Ecto neural progenitor cell (in vitro differentiated cells): ENCODE measurements at places on chromosomes 3 and 15.

- peak; percentile 87 for DNase-seq
Measured at GRCh38 chr3:9196020-9196419, 53.4 kb downstream of the SRGAP3 start.

DNA sequence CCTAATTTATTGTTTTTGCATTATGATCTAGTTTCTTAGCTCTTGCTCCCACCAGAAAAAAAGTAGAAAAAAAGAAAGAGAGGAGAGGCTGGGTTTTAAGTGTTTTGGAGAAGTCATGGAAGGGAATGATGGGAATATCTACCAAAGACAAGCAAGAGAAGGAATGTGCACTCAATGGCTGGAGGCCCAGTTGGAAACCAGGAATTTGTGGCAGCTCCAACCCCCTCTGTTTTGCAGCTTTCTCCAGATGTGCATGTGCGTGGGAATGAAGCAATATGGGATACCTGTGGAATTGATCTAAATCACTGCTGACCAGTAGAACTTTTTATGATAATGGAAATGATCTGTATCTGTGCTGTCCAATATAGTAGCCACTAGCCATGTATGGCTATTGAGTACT lies 27.1 kb downstream of the EIF2AK4 start:
- DNase-seq = no peak

GRCh38 chr3:37136067-37136466 lies 38.3 kb downstream of the LRRFIP2 start:
- DNase-seq = no peak

GRCh38 chr3:60226912-60227311 lies 1024.3 kb downstream of the FHIT start:
- DNase-seq = no peak

- DNase-seq = no peak
Measured at GRCh38 chr15:43270676-43271306, 4.1 kb upstream of the TGM5 start.

DNA sequence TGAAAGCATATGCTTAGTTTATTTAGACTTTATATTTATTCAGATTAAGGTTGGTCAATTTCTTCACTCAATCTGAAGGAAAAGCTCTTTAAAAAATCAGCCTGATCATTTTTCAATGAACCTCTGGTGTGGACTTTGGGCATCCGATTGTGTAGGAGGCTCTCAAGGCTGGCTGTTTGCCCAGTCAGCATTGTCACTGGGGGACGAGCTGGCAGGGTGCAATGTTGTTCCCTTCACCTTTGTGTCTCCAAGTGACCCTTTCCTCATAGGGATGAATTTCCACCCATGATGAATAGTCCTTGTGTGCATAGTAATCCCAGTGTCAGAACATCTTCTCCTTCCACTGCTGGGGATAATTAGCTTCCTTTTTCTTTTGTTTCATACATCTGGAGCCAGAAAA lies 102.5 kb downstream of the CHRNA7 start:
- no peak for DNase-seq

DNA sequence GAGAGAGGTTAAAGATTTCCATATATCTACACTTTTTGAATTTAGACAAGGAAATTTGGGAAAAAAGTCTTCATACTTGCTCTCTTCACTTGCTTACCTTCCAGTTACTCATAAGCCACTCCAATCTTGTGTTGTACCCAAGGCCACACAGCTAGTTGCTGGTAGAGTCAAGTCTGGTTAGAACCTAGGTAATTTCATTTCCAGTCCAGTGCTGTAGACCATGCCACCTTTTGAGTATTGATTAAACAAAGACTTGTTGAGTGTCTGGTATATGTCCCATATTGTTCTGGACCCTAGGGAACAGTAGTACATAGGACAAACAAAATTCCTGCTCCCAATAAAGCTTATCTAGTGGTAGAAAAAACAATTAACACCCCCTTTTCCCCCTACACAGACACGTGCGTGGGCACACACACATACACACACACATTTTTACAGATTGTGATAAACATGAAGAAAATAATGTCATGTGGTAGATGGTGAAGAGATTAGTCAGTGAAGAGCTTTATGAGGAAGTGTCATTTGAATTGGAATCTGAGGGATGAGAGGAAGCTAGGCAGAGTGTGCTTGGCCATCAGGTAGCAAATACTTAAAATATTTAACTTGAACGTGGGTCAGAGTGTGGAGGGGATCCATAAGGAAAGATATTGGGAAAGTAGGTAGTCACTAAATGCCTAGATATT lies 2.1 kb downstream of the CMC1 start:
- no peak for DNase-seq

- DNase-seq = no peak
Measured at GRCh38 chr3:80018375-80018774, 250.6 kb upstream of the ROBO1 start.

GRCh38 chr3:40016391-40016790 lies 207.0 kb downstream of the MYRIP start:
- no peak for DNase-seq

DNA sequence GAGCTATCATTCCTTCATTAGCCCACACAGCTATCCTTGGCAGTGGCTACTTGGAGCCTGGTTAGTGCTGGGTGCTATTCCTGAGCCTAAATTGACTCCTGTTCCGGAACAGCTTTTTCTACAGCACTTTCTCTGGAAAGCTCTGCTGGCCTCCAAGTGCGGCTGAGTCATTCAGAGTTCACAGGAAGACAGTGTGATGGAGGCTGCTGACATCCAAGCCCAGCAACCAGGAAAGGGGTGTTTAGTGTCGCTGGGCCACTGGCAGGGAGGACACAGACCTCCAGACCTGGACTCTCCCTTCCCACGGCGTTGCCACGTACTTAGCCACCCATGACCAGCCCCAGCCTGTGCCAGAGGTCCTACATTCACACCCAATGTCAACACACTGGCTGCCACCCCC lies 28.7 kb downstream of the CACNA2D2 start:
- no peak for DNase-seq

- DNase-seq = no peak
Measured at GRCh38 chr3:40043444-40043755, 234.0 kb downstream of the MYRIP start.

GRCh38 chr3:8500989-8501370 lies 643 bp upstream of the LMCD1 start:
- no peak for DNase-seq

DNA sequence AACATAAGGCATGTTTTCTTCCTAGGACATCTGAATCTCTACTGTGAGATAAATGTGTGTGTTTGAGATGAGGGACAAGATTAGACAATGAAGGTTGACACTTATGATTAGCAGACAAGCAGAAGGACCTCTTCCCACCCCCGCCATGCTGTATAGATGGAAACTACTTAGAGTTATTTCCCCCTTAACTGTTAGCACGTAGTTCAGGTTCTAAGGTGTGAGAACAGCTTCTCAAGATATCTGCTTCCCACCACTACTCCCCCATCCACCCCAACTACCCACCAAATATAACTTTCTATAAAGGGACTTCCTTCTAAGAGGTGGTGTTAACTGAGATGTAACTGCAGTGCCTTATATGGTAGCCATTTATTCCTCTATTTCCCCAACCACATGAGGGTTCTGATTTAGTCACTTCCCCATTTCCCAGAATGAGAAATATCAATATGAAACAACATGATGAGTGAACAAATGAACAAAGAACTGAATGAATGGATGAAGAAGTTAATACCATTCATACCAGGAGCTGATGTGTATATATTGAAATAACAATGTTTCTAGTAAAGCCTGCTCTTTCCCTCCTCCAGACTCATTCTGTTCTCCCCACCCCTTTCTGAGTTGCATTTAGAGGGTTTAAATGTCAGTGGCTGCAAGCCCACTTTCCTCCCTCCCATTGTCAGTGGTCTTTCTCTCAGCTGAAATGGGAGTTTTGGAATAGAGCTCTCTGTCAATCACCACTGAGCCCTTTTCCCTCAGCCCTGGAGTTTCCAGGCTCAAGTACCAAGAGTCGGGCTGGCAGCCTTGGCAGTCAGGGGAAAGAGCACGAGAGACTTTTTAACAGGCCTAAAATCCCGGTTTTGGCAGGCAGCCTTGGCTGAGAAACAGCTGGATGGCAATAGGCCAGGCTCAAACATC lies 7.7 kb upstream of the RFTN1 start:
- DNase-seq = no peak

DNA sequence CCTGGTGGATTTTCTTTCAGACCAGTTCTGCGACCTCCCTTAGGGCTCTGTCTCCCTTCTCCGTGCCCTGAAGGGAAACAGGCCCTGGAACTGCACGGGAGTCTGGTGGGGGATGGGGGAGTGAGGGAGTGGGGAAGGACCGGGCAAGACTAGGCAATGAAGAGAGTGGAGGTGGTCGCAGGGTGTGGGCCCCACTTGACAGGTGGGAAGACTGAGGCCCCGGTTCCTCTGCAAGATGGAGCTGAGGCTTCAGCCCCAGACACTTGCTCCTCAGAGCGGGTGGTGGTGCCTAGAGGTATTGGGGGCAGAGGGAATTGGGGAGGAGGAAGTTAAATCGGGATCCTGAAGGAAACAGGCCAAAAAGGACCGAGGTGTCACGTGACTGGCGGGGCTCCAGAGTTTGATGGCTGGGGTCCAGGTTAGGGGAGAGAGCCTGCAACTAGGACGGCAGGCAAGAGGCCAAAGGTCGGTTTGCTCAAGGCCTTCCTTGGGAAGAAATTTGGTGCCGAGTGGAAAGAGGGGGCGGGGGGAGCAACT lies 597 bp upstream of the CAMK1 start:
- no peak for DNase-seq
